A549 treated with DMSO at 1 μM for 4 hours (cell line): ENCODE measurements at places on chromosomes 5 and 9. TPM values are rescaled to one million over a fixed set of nuclear protein-coding genes. Genes with fewer than 3 reads are reported as not detected.

The C5orf58 gene
- total RNA-seq, result not detected in 5 replicates

The PROB1 gene
- 0.28 to 0.37 TPM (median 0.33 TPM) in 5 replicates for total RNA-seq

The SPATA31D4 gene
- total RNA-seq, result not detected in 5 replicates

The OR2Y1 gene
- not detected in 5 replicates for total RNA-seq

The ANKRD34B gene
- total RNA-seq, result 0.03 to 0.09 TPM (median 0.05 TPM) in 4 of 5 replicates, not detected in the other

The PDZD2 gene
- 0.05 to 0.84 TPM (median 0.15 TPM) in 5 replicates for total RNA-seq

The FOXI1 gene
- not detected in 5 replicates for total RNA-seq

The SPINK7 gene
- total RNA-seq, result not detected in 5 replicates

The MOB3B gene
- 6.9 to 9.4 TPM (median 7.9 TPM) in 5 replicates for total RNA-seq

The IGFBPL1 gene
- 2.3 to 3.2 TPM (median 2.9 TPM) in 5 replicates for total RNA-seq

The UNC13B gene
- total RNA-seq, result 8.7 to 10.1 TPM (median 9.8 TPM) in 5 replicates

The C9orf50 gene
- total RNA-seq, result 0.08 TPM in 1 of 5 replicates, not detected in the others

The EMB gene
- 5.8 to 8.1 TPM (median 6.9 TPM) in 5 replicates for total RNA-seq

The F12 gene
- total RNA-seq, result 13.8 to 24.7 TPM (median 20.7 TPM) in 5 replicates

The CWC27 gene
- 13.7 to 17.5 TPM (median 16.3 TPM) in 5 replicates for total RNA-seq

The SH3TC2 gene
- 0.21 to 0.84 TPM (median 0.31 TPM) in 5 replicates for total RNA-seq

The PCDHGB4 gene
- total RNA-seq, result 0.77 to 1.0 TPM (median 0.88 TPM) in 5 replicates

The S100Z gene
- not detected in 5 replicates for total RNA-seq

The CHSY3 gene
- total RNA-seq, result 0.03 to 0.10 TPM (median 0.07 TPM) in 5 replicates

The ELOVL7 gene
- total RNA-seq, result 11.7 to 15.6 TPM (median 12.8 TPM) in 5 replicates

The SLC45A2 gene
- total RNA-seq, result not detected in 5 replicates

The DDX4 gene
- not detected in 5 replicates for total RNA-seq

The TYRP1 gene
- not detected in 5 replicates for total RNA-seq

The HCN1 gene
- total RNA-seq, result not detected in 5 replicates

The LCN1 gene
- total RNA-seq, result not detected in 5 replicates

The CARTPT gene
- not detected in 5 replicates for total RNA-seq
